ENCODE measurements at places on chromosomes 16 and 17. TPM values are rescaled to one million over a fixed set of nuclear protein-coding genes. Genes with fewer than 3 reads are reported as not detected.

- no peak for DNase-seq
Measured at GRCh38 chr17:11135819-11136218, 105.2 kb upstream of the SHISA6 start.

TMEM88 gene
- not detected for total RNA-seq

TBC1D3E gene
- total RNA-seq: not detected

DNA sequence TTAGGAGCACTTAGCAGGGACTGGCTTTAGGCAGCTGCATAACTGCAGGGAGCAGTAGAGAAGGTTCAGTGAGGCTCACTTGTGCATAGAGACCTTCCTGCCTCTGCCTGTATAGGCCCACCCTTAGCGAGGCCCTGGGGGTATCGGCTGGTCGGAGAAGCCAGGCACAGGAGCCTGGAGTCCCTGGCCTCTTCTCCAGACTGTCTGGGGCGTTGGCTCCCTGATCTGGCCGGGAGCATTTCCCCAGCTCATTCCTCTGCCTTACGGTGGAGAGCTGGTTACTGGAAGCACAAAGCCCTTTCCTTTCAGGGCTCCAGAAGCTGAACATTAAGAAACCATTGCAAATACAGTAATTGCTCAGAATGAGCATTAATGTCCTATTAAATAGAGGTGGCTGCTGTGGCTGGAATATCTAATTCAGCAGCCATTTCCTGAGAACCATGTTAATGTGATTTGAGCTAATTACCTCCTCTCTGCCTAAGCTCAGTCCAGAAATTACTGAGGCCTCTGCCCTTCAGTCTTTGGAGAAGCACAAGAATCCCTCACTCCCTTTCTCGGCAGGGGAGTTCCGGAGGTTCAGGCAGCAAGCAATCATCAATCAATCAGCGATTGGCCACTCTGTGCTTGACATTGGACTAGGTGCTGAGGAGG, 18.8 kb upstream of the TMEM220 start:
- DNase-seq: no peak

MFAP4 gene
- 3.8 TPM for total RNA-seq

- no peak for DNase-seq
Measured at GRCh38 chr17:8991514-8992285, 26.2 kb upstream of the PIK3R5 start.

C1QTNF1 gene
- total RNA-seq: 2.5 TPM

TBC1D28 gene
- total RNA-seq: not detected

DNA sequence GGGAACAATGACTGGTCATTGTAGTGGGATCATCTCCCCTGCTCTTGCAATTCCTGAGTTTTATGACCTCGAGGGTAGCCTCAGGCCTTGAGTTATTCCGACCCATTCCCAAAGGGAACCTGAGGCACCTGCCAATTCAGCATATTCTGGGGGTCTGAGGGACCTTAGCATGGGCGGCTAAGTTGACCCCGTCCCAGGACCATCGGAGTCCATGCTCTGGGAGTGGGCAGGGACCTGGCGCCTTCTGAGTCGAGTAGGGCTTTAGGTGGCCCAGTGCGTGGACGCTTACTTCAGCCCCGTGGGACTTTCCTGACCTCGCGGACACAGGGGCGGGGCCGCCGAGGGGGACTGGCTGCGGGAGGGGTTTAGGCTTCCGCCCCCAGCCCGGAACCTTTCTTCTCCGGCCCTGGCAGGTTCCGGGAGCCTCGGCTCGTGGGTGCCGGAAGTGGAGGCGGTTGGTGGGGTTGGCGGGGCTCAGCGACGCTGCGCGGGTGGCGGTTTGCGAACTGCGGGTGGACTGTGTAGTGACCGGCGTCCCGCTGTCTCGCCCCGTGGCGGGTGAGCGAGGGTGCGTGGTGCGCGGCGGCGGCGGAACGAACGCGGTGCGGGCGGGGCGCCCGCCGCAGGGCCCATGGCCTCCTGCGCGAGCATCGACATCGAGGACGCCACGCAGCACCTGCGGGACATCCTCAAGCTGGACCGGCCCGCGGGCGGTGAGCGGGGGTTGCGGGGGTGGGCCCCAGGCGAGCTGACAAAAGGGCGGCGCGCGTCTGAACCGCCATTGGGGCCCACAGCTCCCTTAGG, at the start of gene EDC4:
Gene EDC4 (plus strand): TSS at position 422 of the 804 bp plus-strand sequence. CDS start 210 bp downstream, at position 632.
- DNase-seq: peak; percentile 92

DNA sequence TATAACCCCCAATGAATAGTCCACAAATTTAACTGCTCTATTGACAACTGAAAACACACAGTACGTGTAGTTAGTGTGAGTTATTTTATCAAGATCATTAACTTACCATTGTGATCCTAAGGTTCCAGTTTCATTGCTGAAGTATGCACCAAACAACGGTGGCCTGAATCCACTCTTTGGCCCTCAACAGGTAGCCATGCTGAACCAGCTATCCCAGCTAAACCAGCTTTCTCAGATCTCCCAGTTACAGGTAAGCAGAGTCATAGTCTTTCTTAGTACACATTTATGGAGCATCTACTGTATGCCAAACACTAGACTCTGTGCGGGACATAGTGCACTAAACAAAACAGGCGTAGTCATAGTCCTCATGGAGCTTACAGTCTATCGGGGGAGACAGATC, 40.3 kb upstream of the SLC5A11 start:
- DNase-seq: no peak

- DNase-seq: no peak
Measured at GRCh38 chr16:85524630-85525419, 88.3 kb upstream of the GSE1 start.

SLC2A4 gene
- total RNA-seq: 6.4 TPM

DNA sequence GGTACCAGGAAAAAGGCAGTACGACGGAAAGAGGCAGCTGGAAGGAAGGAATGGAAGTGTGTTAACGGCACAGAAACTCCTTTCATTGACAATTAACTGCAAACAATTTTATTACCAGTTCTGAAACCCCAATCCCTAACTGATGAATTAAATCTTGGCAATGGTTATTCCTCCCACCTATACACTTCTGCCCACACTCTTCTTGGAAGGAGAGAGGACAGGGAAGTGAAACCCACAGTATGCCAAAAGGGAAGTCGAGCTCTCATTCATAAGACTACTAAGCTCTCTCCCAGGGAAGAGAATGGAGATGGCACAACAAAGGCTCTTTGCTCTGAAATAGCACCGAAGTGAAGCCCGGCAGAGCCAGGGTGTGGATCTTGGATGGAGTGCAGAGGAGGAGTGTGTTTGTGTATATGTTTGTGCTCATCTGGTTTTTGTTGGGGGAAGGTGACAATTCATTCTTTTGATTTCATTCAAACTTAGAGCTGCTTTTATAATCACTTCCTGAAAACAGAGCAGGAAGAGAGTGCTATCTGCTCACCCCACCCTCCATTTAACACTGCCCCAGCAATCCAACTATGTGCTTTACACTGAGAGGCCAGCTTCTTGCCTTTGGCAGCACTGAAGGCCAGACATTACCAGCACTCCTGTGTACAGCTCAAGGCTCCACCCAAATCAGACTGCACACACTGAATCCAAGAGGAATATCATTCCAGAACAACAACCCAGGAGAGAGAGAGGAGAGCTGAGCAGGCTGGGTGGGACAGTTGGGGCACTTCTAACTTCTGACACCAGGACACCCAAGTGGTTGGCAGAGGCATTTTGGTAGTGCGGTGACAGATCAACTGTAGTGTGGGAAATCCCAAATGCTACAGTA, 68.7 kb downstream of the HIC1 start:
- no peak for DNase-seq

GRCh38 chr16:51084074-51084928, 66.8 kb downstream of the SALL1 start:
- no peak for DNase-seq

DNA sequence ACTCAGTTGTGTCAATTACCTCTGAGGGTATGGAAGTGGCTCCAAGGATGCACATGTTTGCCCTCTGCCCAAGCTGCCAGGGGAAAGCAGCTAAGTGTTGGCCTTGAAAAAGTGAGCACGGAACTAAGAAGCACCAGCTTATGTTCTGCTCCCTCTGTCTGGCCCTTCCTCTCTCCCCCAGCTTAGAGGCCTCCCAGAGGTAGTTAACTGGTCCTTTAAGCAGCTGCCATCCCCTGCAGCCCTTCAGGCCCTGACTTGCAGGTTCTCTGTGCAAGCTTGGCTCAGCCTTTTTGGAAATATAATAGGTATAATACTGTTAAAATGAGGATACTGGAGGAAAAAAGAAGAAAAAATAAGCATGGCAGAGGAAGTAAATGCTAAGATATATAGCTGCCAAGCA, 7.0 kb upstream of the UBE2Z start:
- no peak for DNase-seq

PRAC2 gene
- total RNA-seq: not detected

DNA sequence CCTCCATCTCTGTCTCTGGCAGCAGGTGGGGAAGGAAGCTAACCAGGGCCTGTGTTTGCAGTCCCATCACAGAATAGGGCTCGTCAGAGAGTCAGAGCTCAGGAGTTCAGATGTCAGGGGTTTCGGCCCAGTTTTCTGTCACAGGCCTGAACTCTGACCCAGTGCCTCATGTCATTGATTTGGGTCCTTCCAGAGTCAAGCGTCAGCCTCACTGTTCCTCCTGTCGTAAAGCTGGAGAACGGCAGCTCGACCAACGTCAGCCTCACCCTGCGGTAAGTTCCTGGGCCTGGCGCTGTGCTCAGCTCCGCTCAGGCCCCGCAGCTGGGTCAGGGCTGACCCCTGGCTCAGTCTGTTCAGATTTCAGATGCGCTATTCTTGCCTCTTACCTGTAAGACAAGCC, 10.7 kb downstream of the CTNS start:
- no peak for DNase-seq

- DNase-seq: no peak
Measured at GRCh38 chr17:19986941-19987861, 9.6 kb upstream of the AKAP10 start.

SEC14L5 gene
- 3.2 TPM for total RNA-seq

UMOD gene
- not detected for total RNA-seq

RABEP1 gene
- 52.3 TPM for total RNA-seq

ZP2 gene
- total RNA-seq: not detected

DNA sequence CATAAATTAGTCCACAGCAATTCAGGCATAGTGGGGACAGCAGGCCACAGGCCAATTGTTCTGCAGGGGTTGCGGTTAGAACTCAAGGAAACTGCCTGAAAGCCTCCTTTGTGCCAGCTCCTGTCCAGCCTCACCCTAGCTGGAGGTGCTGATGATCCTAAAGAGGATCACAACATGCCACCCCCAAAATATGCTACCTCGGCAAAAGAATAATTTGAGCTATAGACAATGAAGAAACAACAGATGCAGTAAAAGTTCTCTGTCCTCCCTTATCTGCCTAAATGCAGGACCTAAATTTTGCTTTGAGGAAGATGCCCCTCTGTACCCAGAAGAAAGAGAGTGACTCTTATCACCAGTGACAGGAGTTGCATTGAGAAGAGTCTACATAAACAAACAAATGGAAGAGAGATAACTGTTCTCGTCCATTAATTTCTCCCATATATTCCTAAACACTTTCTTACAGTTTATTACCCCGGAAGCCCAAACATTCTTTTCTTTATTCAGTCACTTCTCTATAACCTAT, 14.7 kb downstream of the ALOX15 start:
- no peak for DNase-seq

GRCh38 chr16:22029632-22030031, 21.7 kb downstream of the MOSMO start:
- DNase-seq: no peak

CIBAR2 gene
- not detected for total RNA-seq

GRCh38 chr17:81553616-81554181, 1.5 kb upstream of the FAAP100 start:
- no peak for DNase-seq

DNA sequence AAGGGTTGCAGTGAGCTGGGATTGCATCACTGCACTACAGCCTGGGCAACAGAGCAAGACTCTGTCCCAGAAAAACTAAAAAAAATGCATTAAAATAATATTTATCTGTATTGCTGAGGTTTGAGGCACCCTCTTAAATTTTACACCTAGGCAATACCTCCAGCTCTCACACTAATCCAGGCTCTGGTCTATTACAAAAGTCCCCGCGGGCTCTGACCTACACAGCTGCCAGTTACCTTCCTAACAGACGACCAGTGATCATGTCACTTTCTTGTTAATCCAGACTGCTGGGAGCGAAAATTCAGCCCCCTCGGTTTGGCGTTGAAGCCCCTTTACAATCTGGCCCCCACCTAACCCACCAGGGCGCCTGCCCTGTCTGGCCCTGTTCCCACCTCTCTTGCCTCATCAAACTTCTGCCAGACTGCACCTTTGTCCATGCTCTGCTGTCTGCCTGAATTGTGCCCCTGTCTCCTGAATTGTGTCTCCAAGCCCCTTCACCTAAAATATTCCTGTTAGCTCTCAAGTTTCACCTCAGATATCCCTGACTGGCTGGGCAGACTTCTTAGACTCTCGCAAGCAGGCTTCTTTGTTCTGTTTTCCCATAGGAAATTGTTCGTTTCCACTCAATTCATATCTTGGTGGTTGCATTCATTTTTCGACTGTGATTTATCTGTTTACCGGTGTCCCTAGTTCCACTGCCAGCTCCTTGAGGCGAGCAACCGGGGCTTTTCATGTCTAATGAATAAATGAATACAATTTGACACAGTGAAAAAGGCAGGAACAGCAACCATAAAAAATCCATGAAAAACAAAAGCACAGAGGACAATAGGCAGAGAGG, 65.9 kb downstream of the PITPNC1 start:
- no peak for DNase-seq

- DNase-seq: no peak
Measured at GRCh38 chr17:48294806-48295361, 135.1 kb downstream of the SKAP1 start.

APOBR gene
- not detected for total RNA-seq

DNA sequence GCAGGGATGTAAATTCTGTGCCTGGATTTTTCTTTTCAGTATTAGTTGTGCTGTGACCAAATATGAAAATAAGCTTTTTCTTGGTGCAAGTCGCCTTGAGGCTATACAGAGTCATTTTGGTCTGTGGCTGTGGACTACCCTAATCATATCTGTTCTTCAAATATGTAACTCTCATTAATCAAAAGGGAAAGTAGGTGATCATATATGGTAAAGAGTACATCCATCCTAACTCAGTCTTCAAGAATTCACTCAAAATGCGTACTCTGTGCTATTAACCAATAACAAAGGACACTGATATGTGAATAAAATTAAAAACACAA, 2.6 kb downstream of the CPD start:
- no peak for DNase-seq

GRCh38 chr16:9122969-9123368, 31.5 kb downstream of the HAPSTR1 start:
- no peak for DNase-seq

SMTNL2 gene
- total RNA-seq: 4.5 TPM

- DNase-seq: peak; percentile 65
Measured at GRCh38 chr16:50464325-50465290, 83.6 kb upstream of the NKD1 start.
